Stimulated activated CD8-positive, alpha-beta memory T cell treated with anti-CD3 and anti-CD28 coated beads, Interleukin-2, amount 100 ng/mL, for 1 hour (primary cell): ENCODE measurements at places on chromosomes 6 and 20.

DNA sequence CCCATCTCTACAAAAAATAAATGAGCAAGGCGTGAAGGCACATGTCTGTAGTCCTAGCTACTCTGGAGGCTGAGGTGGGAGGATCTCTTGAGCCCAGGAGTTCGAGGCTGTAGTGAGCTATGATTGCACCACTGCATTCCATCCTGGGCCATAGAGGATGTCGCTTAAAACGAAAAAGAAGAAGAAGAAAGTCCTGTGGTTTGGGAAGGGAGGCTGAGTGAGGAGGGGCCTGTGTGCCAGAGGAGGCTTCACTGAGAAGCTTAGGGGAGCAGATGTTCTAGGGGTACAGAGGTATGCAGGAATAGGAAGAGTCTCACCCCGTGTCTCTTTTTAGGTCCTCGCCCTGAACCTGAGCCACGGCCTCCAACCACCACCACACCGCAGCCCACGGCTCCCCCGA is 4.2 kb downstream of the MMP9 start:
- DNase-seq, result no peak

- no peak for DNase-seq
Measured at GRCh38 chr6:141167945-141168344, 964.8 kb upstream of the GJE1 start.

- DNase-seq, result no peak
Measured at GRCh38 chr6:109466212-109466923, 10.8 kb upstream of the MICAL1 start.

DNA sequence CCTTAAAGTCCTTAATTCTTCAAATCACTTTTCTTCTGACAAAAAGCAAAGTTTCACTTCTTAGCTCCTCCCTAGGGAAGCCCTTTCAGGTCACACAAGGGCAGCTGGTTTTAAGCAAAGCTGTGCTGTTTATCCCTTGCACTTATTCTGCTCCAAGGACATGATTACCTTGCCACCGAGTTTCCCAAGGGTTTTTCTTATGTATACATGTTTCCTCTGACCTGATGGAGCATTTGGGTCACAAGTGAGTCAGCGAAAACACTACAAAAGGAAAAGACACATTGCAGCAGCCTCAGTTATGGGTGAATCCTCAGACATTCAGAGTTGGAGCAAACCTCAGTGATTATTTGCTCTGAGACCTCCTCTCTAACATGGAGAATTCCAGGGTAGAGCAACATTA is 26.6 kb upstream of the ILRUN start:
- DNase-seq, result no peak

- DNase-seq, result no peak
Measured at GRCh38 chr6:99143108-99143861, 195.5 kb upstream of the FBXL4 start.

- no peak for DNase-seq
Measured at GRCh38 chr6:67265996-67266921, 1368.8 kb upstream of the ADGRB3 start.

DNA sequence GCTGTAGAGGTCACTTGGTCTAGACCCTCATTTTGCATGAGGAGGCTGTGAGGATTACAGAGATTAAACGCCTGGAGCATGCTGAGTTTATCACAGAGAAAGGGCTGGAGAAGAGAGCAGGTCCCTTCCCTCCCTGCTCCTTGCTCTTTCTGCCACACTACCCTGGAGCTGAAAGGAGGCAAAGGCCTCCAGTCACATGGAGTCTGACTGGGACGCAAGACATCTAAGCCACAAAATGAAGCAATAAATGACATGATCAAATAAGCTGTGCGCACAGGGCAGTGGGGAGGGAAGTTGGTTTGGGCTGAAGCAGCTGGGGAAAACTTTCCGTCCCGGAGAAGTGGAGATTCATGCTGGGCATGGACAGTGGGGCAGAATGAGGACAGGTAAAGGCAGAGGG is 33.3 kb downstream of the ATXN1 start:
- no peak for DNase-seq

GRCh38 chr6:162219266-162219665 is 508.3 kb downstream of the PRKN start:
- no peak for DNase-seq

DNA sequence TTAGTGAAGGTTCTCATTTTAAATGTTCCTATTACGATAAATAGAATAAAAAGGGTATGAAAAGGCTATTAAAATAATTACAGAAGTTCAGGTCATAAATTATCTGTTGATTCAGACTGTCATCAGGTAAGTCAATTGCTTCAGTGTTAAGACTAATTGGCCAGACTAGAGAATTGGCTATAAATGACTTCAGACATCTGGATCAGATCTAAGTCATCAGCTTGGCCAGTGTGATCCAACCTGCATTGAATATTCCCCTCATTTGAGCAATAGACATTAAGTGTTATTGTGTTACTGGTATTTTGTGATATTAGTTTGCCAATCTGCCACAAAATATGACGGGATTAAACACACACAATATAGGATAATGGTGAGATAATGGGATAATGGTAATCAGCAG is 377.6 kb upstream of the CITED2 start:
- no peak for DNase-seq

GRCh38 chr6:155498370-155498769 is 42.7 kb upstream of the NOX3 start:
- no peak for DNase-seq

DNA sequence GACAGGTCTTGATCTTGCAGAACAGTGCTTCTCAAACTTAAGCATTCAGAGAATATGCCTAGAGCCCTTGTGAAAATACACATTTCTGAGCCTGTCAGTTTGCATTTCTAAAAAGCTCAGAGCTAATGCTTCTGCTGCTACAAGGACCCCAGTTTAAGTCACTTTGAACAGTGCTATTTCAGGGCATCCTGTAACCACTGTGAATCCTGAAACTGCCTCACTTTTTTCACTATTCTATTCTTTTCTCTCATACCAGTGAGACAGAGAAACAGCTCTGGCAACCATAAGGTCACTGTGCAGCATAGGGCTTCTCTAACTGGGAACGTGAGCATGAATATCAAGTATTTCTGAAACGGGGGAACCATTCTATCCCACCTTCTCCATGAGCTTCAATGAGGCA is 51.2 kb downstream of the LGSN start:
- no peak for DNase-seq

DNA sequence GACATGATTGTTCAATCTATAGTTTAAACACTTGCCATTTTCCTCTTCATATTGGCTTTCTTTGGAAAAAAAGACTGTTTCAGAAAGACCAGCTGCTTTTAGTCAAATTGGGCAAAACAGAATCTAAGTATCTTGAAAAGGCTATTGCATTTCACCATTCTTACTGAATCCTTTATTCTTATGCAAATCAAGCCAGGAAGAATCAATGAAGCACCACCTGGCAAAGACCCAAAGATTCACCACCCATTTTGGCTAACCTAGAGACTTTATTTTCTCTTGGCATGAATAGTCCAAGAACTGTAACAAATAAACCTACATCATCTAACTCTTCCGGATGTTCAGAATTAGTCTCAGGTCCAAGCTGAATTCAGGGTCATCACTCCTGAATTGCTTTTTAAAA is 71.3 kb upstream of the EYA4 start:
- no peak for DNase-seq

GRCh38 chr6:118875672-118876071 is 18.3 kb upstream of the ASF1A start:
- no peak for DNase-seq

- no peak for DNase-seq
Measured at GRCh38 chr6:96234444-96234843, 218.7 kb downstream of the FUT9 start.

DNA sequence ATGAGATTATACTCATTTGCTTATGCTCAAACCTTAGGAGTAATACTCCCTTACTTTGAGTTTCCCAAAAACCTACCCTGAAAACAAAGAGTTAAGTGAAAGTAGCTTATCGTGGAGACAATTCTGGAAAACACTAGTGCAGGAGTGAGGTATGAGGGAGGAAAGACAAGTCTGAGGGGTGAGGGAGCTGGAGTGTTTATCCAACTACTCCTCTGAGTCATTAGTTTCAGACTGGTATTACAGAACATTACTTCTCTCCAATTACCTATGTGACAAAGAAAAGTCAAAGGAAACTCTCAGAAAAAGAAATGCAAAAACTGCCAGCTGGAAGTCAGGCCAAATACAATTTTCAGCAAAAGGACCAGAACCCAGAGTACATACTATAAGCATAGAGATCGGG is 171.1 kb upstream of the SPTLC3 start:
- no peak for DNase-seq

DNA sequence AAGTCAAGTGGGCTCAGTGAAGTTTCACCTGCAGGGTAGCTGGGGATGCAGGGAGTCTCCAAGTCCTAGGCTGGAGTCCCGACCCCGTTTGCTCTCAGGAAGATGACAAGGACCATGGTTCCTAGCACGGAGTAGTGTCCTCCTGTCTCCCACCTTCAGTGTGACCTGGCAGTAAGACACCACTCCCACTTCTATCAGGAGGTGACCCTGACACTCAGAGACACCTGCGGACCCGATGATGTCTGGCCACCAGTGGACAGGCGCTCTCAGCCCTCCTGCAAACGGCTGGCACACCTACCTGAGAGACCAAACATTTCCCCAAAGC is 1.1 kb downstream of the SOD2 start:
- no peak for DNase-seq

DNA sequence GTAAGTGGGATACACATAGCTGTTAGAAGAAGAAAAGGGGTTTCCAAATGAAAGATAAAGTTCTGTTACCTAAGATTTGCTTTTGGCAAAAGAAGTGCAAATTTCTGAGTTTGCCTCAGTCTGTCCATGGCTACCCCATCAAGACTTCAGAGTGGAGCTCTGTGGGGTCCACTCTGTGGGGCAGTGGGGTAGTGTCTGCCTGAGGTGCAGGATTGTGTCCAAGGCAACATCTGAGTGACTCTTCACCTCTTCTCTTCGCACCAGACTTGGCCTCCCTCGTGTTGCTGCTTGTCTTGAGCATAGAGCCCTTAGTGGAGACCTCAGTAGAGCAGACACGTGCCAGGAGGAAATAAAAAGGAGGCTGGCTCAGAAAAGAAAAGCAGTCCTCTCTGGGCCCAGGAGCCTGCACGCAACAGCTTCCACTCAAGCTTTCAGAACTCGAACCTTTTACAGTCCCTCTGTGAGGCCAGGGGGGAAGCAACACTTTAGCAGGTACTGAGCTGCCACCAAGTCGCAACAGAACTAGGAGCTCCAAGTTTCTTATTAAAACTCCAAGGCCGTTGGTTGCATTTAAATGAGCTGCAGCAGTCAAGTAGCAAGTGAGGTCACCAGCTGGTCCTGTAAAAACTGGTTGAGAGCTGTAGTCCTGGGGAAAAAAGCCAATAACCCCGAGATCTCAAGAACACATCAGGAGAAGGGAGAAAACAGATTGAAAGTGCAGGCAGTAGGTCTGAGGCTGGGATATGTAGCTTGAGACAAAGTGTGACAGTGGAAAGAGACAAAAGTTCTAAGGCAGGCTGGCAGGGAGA is 413.5 kb downstream of the CDC5L start:
- no peak for DNase-seq
